ENCODE measurements at places on chromosomes 1 and 21.

DNA sequence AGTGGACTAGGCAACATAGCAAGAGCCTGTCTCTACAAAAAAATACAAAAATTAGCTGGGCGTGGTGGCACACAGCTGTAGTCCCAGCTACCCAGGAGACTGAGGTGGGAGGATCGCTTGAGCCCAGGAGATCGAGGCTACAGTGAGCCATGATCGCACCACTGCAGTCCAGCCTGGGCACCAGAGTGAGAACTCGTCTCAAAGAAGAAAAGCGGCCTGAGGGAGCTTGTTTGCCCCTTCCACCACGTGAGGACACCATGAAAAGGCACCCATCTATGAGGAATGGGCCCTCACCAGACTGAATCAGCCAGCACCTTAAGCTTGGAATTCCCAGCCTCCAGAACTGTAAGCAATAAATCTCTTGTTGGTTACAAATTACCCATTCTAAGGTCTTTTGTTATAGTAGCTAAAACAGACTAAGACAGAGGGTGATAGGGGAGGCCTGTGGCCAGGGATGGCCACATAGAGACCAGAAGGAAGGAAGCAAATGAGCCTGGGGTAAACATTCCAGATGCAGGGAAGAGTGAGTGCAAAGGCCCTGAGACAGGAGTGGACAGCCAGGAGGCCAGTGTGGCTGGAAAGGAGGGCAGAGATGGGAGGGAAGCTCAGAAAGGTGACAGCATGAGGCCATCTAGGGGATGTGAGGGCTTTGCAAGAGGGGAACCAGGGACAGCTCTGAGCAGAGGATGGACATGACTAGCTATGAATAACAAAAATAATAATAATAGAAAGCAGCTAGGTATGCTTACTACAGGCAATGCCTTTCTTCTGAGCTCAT, 120.1 kb downstream of the MATN1 start:
- no peak for DNase-seq

- no peak for DNase-seq
Measured at GRCh38 chr1:225745273-225745672, 32.4 kb upstream of the SRP9 start.

DNA sequence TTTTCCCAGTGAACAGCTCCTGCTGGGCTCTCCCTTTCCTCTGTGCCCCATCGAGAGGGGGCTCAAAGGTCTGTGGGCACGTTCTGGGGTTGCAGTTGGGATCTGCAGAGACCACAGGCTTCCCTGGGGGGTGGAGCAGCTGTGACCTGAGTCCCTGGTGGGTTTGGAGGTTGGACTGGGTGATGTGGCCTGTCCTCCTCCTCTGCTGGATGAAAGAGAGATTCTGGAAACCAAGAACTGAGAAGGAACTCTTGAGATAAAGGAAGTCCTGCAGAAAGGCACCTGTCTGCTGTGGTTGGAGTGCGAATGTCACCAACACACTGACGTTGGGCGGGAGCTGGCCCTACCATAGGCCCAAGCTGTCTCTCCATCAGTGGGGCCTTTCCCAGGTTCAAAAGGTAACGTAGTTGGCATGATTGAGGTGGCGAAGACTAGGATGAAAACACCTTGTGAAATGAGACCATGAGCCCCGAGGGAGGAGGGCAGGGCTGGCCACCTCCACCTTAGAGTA, 35.8 kb upstream of the ETV3 start:
- DNase-seq = no peak

DNA sequence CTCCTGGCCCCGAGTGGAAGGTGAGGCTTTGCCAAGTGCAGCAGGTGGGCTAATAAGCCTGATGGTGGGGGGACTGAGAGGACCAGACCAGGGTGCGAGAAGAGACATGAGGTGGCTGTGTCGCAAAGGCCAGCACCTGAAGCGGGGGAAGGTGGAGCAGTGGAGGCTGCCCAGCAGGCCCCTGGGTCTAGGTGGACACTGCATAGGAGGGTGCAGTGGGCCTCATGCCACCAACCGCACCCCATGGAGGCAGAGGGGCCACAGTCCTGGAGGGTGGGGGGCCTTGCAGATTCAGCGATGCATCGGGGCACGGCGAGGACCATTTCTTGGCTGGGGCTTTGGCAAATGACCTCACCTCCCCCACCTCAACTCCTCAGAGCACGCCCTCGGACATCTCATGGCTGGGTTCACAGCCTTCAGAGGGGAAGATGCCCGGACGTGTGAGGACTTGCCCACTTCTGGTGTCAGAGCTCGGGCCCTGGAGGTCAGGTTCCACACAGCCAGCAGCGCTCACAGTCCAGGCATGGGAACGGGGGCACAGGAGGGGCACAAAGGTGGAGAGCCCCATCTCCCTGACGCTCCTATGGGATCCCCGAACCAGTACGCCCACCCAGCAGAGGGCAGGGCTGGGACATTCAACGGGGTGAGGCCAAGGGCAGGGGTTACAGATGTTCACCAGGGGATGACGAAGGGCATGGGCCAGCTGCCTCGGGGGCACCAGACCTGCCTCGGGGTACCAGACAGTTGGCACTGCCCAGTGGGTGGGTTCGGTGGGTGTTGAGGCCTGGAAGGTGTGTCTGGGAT, 35.4 kb downstream of the UBE2G2 start:
- DNase-seq = no peak

DNA sequence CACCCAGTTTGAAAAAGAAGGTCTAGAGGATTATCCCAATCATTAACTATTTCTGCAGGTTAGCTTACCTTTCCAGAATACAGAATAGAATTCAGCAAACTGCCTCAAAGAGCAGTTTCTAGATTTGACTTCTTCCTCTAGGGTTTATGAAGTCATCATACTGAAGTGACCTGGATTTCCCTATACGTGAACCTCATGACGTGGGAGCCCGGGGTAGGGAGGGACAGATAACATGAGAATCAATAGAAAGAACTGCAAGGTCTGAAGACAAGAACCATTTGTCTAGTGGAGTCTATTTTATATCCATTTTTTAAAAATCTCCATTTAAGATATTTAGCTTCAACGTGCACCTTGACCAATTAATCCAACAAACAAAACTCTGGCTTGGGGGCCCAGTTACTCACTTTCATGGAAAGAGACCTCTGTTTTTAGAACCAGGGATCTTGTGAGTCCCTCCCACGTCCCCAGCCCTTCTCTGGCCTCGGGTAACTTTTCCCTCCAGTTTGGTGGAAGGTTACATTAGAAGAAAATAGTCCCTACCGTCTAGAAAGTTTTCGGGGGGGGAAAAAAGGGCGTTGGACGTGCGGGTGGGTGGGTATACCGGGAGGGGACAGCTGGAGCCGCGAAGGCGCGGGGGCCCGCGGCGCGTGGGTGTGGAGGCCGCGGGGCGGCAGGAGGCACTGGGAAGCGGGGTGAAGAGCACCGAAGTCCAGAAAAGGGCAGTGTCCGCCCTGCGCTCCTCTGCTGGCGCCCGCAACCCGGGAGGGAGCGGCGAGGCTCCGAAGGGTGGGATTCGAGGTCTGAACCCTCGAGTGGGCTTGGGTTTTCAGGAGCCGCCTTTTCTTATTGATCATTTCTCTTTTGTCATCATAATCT, 13.8 kb upstream of the POGZ start:
- no peak for DNase-seq

DNA sequence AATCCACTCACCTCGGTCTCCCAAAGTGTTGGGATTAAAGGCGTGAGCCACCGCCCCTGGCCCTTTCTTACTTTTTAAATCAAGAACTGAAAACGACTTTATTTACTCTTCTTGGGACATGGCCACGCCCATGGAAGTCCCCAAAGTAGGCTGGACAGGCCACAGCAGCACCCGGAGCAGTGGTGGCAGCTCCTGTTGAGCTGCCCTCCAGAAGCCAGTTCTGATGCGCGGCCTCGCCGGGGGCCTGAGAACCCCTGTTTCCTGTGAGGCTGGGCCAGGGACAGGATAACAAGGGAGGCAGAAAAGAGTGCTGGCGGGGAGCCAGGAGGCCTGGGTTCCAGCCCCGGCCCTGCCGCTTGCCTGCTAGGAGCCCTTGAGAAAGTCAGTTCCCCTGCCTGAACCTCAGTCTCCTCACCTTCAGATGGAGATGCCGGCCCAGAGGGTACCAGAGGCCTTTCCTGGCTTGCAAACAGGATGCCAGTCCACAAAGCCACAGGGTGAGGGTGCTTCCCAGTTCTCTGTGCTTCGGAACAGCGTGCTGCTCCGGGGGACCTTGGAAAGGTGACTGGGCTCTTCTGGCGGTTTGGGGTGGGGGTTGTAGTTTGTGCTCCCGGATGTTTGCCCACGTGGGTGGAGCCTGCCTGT, 59.4 kb downstream of the RUNX3 start:
- DNase-seq = no peak

GRCh38 chr1:173708787-173709186, 6.0 kb upstream of the KLHL20 start:
- no peak for DNase-seq

DNA sequence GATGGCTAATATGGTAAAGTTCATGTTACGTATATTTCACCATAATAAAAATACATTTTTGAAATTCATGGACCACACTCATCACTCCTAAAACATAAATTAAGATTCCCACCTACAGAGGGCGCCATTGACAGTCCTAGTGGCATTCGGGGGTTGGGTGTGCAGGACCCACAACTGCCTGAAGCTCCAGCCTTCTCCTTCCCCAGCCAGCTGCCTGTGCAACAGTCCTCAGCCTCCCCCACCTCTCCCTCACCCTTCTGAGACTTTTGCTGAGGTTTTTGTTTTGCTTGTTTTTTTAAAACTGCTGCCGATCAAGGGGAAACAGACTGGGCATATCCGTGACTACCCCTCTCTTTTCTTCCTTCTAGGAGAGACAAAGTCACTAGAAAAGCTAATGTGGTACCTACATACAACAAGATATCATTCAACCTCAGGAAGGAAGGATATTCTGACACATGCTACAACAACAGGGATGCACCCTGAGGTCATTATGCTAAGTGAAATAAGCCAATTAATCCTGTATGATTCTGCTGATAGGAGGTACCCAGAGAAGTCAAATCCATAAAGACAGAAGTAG, 9.2 kb upstream of the EVA1C start:
- no peak for DNase-seq

- DNase-seq = no peak
Measured at GRCh38 chr1:17776426-17776825, 21.3 kb downstream of the ACTL8 start.

DNA sequence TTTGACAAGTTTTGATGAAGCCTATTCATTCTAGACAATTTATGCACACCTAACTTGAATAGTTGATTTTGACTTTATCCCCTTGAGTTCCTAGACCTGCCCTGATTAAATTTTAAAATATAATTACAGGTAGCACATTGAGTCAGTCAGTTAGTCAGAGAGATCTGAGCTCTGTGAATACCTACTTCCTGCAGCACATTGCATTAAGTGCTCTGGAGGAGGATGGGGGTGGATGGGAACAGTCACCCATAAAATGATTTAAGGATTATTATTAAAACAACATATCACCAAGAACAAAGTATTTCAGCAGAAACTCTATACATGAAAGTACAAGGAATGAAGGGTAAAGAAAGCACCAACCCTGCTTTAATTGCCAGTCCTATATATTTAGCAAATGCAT, 11.8 kb upstream of the RPF1 start:
- no peak for DNase-seq

- DNase-seq = no peak
Measured at GRCh38 chr1:101017448-101017847, 8.1 kb downstream of the DPH5 start.

GRCh38 chr1:216095400-216095799, 327.8 kb downstream of the USH2A start:
- no peak for DNase-seq

DNA sequence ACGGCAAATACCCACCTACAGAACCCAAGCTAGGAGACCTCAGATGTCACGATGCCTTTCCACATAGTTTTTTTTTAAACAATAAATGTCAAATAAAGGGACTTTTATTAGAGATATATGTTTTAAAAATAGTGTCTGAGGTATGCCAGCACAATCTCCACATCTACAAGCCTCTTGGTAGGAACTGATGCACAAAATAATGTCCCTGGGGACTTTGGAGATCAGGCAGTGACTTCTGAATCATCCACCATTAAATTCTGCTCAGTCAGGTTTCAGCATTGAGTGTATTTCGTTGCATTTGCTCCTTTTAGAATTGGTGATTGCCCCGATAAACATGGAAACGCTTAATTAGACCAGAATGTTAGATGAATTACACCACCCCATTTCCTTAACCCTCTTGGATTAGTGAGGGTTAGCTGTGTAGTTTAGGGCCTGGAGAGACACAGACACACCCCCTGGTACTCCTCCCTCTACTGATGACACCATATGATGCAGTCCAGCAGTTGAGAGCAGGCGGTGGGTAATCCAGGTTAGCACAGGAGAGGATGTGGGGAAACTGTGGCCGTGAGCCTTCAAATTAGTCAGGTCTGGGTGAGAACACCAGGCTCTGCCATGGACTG, 33.6 kb downstream of the LGR6 start:
- no peak for DNase-seq

GRCh38 chr1:172109359-172109758, 268.1 kb downstream of the DNM3 start:
- DNase-seq = no peak

DNA sequence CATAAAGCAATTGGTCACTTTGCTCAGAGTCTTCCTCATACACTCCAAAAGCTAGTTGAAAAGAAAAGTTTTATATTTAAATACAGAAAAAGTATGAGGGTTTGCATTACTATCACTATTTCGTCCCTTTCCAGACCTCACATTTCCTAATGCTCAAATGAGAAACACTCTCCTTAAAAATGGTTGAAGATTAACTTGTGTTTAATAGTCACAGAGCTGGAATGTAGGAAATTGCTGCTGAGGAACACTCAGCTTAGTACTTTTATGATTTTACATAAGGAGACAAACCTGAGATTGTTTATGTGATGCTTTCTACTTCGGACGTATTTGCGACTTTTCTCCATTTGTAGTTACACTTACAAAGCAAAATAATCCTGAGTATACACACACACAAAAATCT, 39.8 kb downstream of the MYSM1 start:
- no peak for DNase-seq

DNA sequence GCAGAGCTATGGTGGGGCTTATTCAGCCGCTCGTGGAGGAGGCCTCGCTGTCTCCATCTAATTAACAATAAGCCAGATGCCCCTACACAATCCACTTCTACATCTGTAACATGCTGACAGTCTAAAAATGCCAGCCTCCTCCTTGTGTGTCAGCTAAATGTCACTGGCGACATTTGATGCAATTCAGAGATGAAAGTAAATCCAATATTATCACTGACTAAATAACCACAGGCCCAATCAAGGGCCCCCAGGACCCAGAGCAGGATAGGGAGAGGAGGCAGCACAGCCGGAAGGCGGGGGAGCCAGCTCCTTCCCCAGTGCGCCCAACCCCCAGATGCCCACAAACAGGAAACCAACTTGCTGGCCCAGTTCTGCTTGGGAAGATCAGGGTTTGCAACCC, 76.6 kb downstream of the DMRTA2 start:
- no peak for DNase-seq
